Thymus (tissue), 14 donors: ENCODE measurements at places on chromosomes 5 and 9. TPM values are rescaled to one million over a fixed set of nuclear protein-coding genes. Genes with fewer than 3 reads are reported as not detected.

GRCh38 chr5:133665571-133665970 lies 53.2 kb upstream of the FSTL4 start:
- DNase-seq, result no peak

DNA sequence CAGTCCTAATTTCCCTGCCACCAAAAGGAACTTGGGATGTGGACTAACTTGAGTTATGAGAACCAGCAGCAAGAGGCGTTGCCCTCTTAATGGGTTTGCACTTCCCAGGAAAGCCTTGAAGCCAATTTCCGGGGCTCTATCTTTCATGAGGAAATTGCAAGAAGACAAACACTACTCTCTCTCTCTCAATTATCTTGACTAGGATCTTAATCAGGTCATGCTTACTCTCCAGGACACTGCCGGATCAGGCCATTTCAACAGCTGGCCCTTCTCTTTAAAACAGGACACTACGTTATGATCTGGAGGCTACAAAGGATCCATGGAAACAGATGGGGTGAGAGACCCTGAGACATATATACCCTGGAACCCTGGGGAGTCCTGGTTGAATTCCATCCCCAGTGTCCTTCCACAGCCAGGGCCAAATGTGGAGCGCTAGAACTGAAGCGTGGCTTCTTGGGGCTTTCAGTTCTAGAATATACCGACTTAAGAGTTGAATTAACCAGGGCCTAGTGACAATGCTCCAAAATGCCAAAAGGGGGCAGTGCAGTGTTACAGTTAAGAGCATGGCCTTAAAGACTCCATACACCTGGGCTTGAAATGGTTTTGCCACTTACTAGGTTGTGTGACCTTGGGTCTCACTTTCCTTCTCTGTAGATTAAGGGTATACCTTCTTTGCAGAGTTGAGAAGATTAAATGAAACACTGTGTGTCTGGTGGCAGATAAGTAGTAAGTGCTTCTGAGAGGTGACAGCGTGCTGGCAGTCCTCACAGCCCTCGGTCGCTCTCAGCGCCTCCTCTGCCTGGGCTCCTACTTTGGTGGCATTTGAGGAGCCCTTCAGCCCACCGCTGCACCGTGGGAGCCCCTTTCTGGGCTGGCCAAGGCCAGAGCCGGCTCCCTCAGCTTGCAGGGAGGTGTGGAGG lies 21.1 kb downstream of the FAM219A start:
- DNase-seq, result peak; percentile 62

ACTBL2 gene
- 0.07 TPM for polyA plus RNA-seq

ADRB2 gene
- 1.9 TPM for polyA plus RNA-seq

RBM18 gene
- polyA plus RNA-seq, result 10.6 TPM

GRCh38 chr5:157464519-157465171 lies 4.6 kb downstream of the NIPAL4 start:
- no peak for DNase-seq

DNA sequence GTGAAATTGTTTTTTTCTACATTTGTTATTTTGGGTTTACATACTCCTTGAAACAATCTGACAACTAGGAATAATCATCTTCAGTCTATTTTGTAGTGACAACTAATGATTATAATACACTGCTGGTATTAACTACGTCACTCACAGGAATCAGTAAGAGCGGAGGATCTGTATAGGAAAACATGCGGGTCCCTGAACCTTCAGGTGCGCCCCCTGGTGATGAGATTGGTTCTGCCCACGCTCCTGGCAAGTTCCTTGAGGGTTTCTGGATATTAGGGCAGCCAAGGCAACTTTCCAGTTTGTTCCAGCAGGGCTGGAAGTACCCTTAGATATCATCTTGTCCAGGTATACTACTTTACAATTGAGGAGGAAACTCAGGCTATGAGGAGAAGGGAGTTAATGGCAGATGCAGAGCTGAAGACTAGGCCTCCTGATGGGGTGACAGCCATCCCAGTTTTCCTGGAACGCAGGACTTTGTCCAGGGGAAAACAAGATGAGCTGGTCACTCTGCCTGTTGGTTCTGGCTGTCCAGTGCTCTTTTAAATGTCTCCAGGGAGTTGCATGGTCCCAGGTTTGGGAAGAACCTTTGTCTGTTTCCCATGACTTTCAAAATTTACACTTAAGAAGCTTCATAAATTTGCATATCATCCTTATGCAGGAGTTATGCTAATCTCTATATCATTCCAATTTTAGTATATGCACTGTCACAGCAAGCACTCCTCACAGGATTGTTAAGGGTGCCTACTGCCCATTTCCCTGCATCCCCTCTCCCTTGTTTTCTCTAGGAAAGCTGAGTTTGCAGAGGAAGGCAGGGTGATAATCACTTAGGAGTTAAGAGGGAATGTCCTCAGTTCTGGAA lies 14.9 kb upstream of the WNT8A start:
- DNase-seq, result no peak
